NCI-H2081 treated with DMSO at 0.1 percent for 48 hours (cell line): ENCODE measurements at places on chromosomes 2 and 18.

- no peak for DNase-seq
Measured at GRCh38 chr2:99509387-99509786, 19.6 kb upstream of the REV1 start.

DNA sequence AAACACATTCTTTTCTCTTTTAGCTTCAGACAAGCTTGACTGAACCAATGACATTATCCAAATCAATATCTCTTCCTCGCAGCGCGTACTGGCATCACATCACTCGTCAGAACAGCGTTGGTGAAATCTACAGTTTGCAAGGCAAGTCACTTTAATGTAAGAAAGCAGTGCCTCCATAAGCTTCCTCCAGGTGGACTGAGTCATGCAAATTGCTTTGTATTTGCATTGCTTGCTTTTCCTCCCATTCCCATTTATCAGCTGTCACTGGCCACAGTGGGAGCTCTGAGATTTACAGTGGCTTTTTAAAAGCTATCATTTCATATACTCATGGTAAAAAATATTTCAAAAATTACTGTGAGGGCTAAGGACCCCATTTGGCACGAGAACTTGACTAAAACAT, 189.9 kb downstream of the CD226 start:
- DNase-seq: peak; percentile 85

DNA sequence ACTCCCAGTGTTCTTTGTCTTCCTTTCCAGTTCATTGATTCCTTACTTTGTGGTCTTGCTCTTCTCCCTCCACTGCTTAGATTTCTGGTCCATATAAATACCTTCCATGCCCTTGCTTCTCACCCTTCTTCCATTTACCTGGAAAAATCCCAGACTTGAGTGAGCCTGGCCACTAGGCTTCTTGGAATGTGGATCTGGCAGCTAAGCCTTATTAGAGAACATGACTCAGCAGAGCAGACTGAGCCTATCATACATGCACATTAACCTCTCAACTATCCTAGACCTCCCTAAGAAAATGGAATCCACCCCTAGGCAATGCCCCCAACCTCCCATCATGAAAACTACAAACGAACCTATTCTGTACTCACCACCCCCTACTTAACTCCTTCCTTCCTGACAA, 127.7 kb downstream of the RHBDD1 start:
- DNase-seq: no peak

DNA sequence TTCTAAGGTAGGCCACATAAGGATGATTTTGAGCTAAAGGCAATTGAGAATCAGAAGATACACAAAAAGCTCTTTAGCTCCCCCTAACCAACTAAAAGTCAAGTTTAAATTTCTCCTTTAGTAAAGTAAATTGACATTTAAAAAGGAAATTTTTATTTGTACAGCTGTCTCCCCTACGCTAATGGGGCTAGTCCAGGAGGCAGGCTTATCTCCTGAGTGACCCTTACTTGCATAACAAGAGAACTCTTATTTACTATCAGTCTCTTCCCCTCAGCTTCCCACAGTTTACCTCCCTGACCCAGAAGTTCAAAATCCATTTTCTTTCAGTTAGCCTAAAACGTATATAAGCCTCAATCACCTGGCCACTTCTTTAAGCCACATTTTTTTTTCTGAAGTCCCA, 1002.8 kb upstream of the NRXN1 start:
- DNase-seq: peak; percentile 26

DNA sequence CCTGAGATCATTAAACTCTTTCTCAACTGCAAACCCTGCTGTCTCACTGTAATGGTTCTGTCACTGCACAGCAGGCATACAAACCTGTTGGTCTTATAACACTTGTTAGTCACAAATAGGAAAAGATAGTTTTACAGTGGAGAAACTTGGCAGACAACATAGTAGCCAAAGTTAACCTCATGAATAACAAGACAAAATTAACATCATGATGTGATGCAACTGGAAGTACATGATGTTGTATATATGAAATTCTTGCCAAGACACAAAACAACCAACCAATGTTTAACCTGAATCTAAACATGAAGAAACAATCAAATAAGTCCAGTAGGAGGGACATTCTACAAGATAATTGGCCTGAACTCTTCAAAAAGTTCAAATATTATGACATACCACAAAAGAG, 189.3 kb downstream of the RNF152 start:
- no peak for DNase-seq

- no peak for DNase-seq
Measured at GRCh38 chr2:201953396-201953795, 80.3 kb upstream of the FZD7 start.

- DNase-seq: no peak
Measured at GRCh38 chr2:16817305-16818202, 151.9 kb upstream of the CYRIA start.

DNA sequence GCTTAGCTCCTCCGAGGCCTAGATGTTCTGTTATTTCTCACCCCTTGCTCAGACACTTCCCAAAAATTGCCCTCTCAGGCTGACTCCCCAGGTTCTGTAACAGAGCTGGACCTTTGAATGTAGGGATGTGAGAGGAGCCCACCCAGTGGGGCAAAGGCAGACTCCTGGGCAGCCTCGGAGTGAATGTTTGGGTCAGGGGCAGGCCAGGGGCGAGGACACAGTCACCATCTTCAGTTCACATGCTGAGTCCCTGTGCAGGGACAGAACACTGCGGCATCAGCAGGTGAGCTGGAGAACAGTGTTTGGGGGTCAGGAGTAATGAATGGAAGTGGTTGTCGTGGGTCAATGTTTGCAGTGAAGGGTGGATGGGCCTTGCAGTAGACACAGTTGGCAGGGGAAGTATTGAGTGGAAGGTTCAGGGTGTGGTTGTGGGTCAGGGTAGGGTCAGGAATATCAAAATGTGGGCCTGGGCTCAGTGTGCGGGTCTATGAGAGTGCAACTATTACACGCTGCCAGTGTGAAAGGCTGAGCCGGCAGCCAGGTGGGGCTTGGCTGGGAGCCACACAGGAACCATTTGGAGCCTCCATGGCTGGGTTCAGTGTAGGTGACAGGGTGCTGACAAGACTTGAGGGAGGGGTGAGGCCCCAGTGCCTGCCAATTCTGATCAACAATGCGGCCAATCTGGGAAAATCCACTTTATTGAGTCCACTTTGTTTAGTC, 4.4 kb downstream of the IHH start:
- DNase-seq: no peak

DNA sequence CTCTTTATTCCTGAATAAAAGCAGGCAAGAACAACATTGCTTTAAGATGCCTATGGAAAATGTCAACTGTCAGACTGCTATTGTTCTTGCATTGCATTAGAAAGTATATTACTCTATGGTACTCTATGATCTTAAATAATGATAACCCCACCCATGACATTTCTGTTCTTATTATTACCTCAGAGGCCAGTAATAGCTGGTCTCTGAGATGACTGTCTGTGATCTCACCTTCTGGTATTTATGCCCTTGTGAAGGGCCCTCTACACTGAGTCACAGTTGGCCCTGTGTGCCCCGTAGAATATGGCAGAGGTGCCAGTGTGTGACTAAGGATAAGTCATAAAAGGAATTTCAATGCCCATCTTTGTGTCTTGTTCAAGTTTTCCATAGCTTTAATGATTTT, 61.0 kb downstream of the SPP2 start:
- DNase-seq: no peak

DNA sequence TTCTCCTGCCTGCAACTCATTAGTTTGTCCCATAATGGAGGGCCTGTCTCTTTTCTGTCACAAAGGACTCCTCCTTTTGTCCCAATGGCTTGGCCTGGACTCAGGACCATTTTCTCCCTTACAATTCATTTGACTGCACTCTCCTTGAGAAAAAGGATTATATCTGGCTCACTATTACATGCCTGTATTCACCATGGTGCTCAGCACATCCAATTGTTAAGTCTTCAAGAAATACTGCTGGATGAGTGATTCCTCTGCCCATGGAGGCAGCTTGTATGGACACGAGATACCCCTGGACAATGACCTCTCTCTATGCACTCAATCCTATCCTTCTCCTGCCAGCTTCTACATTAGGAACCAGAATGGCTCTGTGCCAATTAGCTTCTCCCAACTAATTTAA, 47.0 kb downstream of the CHST9 start:
- no peak for DNase-seq

GRCh38 chr2:32562906-32563305, 64.9 kb upstream of the TTC27 start:
- no peak for DNase-seq

GRCh38 chr2:44004735-44005602, 9.2 kb upstream of the LRPPRC start:
- no peak for DNase-seq

GRCh38 chr2:233833345-233833744, 21.0 kb downstream of the HJURP start:
- no peak for DNase-seq

DNA sequence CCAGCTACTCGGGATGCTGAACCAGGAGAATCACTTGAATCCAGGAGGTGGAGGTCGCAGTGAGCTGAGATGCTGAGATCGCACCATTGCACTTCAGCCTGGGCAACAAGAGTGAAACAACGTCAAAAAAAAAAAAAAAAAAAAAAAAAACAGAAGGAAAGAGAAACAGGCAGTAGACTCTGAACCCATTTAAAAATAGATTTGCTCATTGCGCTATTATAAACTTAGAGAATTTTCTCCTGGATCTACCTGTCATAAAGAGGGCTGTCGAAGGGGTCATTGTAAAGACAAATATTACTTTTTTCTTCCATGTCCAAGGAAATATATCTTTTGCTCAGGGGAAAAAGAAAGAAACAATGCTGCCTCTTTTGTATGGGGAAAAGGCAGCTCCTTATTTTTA, 425.0 kb upstream of the ID2 start:
- DNase-seq: no peak

DNA sequence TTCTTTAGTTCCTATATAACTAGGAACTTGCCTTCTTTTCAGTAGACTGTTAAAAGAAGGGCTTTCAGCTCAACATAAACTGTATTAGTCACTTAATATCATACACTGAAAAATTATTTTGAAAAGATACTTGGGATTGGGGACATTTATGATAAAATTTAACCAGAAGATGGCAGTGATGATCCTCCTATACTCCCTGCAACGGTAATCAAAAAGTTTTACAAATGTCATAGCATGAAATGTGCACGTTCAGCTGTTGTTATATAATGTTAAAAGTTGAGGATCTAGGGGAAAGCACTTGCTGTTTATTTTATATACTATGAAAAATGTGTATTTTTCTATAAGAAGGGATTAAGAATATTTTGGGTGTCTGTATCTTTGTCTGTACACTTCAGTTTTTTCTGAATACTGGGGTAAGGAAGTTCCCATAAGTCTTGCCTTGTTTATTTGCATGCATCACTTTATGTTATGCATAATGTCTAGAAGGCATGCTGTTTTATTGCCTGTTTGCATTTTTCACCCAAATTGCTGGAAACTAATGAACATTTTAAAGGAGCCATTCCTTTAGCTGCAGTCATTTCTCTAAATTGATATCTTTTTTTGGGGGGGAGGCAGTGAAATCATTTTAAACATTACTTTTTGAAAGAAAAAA, 19.0 kb downstream of the DYNC1I2 start:
- DNase-seq: no peak

GRCh38 chr2:147543056-147543455, 301.8 kb upstream of the ACVR2A start:
- DNase-seq: no peak

GRCh38 chr2:219388907-219389156, 1.1 kb upstream of the DNPEP start:
- no peak for DNase-seq

- DNase-seq: no peak
Measured at GRCh38 chr2:28335666-28336065, 57.0 kb upstream of the FOSL2 start.

- DNase-seq: no peak
Measured at GRCh38 chr2:201180010-201180409, 2.9 kb upstream of the CASP10 start.

GRCh38 chr2:70091816-70092215, 4.5 kb downstream of the PCBP1 start:
- DNase-seq: no peak

- no peak for DNase-seq
Measured at GRCh38 chr2:16767789-16768476, 102.3 kb upstream of the CYRIA start.

- DNase-seq: no peak
Measured at GRCh38 chr18:56891870-56892269, 240.7 kb downstream of the WDR7 start.

DNA sequence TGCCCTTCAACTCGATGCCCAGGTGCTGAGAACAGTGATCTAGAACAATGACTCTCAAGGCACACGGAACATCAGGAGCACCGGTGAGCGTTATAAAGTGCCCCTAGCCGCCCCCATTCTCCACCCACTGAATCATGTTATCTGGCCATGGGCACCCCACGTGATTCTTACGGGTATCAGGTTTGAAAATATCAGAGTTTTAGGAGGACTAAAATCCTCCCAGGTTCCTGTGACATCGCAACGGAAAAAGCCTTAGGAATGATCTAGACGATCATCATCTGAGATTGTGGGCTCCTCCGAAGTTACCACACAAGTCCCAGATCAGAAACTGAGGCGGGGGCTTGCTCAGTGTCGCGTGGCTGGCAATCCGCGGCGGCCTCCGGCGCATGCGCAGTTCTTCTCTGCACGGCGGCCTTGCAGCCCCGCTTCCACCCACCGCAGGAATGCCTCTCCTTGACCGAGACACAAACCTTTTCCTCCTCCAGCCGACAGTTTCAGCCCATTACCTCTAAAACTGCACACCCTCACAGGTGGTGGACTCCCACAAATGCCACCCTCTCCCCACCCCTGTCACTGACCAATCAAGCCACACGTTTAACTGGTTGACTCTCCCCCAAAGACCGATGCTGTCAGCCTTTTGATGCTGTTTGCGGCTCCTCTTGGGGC, 5.8 kb upstream of the MRPL33 start:
- no peak for DNase-seq

- no peak for DNase-seq
Measured at GRCh38 chr2:174717273-174717672, 47.0 kb downstream of the CHRNA1 start.

- DNase-seq: no peak
Measured at GRCh38 chr18:58559427-58560186, 69.3 kb downstream of the ALPK2 start.
